ENCODE measurements at places on chromosomes 1 and 21.

DNA sequence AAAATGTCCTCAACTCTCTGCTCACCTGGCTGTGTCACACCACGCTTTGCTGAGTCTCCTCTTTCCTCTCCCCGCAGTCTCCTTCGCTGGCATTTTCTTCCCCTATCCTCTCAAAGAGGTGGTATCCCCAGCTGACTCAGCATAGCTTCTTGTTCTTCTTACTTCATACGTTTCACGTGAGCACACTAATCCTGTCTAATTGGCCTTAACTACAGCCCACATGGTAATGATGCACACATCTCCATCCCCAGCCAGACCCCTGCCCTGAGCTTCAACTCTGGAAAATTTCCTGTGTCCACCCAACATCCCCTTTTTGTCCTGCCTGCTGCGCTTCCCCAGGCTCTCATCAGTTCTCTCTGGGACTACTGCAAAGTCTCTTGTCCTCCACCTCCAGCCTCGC is 169.8 kb downstream of the TTLL7 start:
- no peak for DNase-seq

GRCh38 chr21:45574081-45574501 is 31.9 kb upstream of the SLC19A1 start:
- DNase-seq: no peak

GRCh38 chr1:221563476-221563921 is 178.4 kb downstream of the DUSP10 start:
- DNase-seq: no peak

- DNase-seq: no peak
Observed at GRCh38 chr1:53294567-53294966, 33.3 kb downstream of the LRP8 start.

- DNase-seq: no peak
Observed at GRCh38 chr1:174116042-174116441, 43.3 kb upstream of the RABGAP1L start.

DNA sequence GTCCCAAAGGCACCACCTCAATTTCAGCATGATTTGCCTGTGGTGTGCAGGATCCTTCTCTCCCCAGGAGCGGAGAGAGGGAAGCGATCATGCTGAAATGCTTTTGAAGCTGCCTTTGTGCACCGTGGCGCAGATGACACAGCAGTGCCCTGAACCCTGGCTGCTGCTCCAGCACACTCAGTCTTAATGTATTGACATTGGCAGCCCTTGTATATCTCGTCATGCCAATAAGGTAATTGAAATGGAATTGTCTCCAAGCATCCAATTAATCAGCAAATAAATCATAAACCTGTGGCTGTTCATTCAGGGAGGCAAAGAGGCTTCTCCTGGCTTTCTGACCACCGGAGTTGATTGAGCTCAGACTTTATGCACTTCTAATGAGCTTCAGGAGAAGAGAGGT is 139.8 kb downstream of the KAZN start:
- DNase-seq: no peak

DNA sequence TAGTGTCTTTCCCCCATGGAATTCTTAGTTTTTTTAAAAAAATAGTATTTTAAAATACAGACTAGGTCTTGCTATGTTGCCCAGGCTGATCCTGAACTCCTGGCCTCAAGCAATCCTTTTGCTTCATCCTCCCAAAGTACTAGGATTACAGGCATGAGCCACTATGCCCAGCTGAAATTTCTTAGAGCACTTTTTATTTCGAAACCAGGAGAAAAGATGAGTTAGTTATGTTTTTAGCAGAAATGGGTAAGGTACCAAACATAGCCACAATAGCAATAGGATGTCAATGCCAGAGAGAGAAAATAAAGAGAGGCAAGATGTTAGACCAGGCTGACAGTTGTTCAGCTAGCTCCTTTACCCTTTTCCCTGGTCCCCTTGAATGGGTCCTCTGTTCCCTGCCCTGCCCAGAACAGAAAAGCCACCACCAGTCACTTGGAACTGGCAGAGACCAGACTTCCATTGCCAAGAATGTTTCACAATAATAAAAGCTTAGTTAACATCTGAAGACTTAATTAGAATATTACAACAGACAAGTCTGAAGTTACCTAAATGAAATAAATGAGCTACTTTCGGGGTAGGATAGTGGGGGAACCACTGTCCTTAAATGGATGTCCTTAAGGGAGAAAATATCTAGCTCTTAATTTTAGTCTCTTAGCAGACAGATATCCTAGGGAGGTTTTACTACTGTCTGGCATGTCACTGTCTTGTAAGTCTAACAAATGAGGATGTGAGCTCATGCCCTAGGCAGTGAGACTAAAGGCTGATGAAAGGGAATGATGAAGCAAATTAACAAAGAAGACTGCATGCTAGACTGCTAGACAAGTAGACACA is 54.3 kb downstream of the ABL2 start:
- peak; percentile 29 for DNase-seq

GRCh38 chr1:24154215-24154614 is 11.3 kb upstream of the IL22RA1 start:
- DNase-seq: no peak

Data from femur (tissue), 1 donor.